Chondrocyte (in vitro differentiated cells): ENCODE measurements at places on chromosomes 12 and 14. TPM values are rescaled to one million over a fixed set of nuclear protein-coding genes. Genes with fewer than 3 reads are reported as not detected.

DNA sequence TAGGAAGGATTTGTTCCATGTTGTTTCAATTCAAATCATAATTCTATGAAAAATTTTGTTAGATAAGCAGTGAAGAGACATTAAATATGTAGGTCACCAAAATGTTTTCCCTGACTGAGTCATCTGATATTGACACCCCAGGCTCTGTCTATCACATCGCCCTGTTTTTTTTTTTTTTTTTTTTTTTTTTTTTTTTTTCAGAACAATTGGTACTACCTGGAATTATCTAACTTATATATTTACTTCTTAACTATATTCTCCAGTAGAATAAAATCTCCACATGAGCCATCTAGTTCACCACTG is 97.8 kb upstream of the KRAS start:
- H3K36me3 ChIP-seq, result no peaks in the 10 kb centered on the region
- DNase-seq, result no peak
- H3K4me1 ChIP-seq, result peaks cover 18% of the 10 kb centered on the region
- H3K27me3 ChIP-seq, result no peaks in the 10 kb centered on the region
- H3K4me3 ChIP-seq, result no peak overlapping the region

DNA sequence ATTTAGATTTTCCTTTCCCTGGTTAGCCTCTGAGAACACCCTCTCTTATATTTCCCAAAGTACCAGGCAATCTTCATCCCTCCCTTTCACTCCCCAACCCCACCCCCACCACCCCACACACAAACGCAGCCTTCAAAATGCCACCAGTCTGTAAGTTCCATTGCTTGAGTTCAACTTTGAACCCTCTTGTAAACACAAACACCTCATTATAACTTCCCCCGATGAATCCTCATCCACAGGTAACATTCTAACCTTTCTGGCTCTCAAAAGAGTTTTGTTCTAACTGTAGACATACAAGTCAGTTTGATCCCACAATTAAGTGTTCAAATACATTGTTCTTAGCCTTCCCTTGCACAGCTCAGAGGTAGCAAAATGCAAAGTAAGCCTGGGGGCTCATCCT is 199.4 kb upstream of the FOXN3 start:
- H3K4me3 ChIP-seq, result peak overlapping the region; percentile 84
- H3K4me1 ChIP-seq, result peaks cover 61% of the 10 kb centered on the region
- peak overlapping the region; percentile 93 for H3K27ac ChIP-seq
- H3K36me3 ChIP-seq, result no peaks in the 10 kb centered on the region

- no peaks in the 10 kb centered on the region for H3K36me3 ChIP-seq
- H3K4me3 ChIP-seq, result no peak overlapping the region
- H3K27me3 ChIP-seq, result peaks cover 26% of the 10 kb centered on the region
- no peak for DNase-seq
- H3K27ac ChIP-seq, result no peak overlapping the region
- no peaks in the 10 kb centered on the region for H3K4me1 ChIP-seq
Observed at GRCh38 chr14:23672200-23672599, 36.0 kb downstream of the DHRS2 start.

- no peak overlapping the region for H3K27ac ChIP-seq
- peaks cover 3% of the 10 kb centered on the region for H3K36me3 ChIP-seq
- no peak for DNase-seq
Observed at GRCh38 chr12:76244300-76244699, 103.9 kb downstream of the BBS10 start.

DNA sequence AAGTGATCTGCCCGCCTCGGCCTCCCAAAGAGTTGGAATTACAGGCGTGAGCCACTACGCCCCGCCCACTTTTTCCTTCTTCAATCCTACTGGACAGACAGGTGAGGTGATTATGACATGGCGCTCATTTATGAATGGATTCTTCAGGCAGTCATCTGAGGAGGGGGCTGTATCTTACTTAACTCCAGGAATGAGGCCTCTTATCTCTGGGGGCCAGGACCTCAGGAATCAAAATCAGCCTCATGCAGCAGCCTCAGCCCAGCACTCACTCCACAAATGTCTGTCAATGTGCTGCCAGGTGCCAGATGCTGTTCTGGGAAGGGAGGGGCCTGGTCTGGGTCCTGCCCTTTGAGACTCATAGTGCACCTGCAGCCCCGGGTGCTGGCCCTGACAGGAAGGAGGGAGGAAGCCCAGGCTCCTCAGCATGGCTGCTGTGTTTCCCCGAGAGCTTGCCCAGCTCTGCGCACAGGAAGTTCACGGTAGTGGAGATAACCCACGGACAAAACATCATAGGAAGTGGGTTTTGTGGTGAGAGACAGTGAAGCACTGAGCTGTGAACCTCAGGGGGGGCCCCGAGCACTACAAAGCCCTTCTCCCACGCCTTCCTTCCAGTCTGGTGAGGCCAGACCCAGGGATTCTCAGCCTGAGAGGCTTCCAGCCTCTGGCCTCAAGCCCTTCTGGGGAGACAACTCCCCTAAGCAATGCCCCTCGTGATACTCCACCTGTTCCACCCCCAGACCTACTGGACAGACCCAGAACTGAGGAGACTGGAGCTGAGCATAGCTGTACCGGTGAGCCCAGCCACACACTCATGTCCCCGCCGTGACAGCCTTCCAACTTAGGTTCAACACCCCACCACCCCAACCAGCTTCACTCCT is 22.3 kb downstream of the GALNT6 start:
- no peaks in the 10 kb centered on the region for H3K27me3 ChIP-seq
- peaks cover 26% of the 10 kb centered on the region for H3K4me1 ChIP-seq
- no peaks in the 10 kb centered on the region for H3K36me3 ChIP-seq

DNA sequence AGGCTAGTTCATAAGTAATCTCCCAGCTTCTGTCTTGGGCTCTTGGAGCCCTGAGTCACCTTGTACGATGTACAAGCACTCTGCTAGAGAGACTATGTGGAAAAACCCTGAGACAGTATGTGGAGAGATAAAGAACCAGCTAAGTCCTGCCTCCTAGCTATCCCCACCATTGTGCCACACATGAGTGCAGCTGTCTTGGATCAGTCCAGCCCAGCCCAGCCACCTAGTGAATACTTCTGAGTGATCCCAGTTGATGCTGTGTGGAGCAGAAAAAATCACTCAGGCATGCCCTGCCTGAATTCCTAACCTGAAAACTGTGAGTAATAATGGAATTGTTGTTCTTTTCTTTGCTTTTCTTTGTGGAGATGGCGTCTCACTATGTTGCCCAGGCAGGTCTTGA is 5.1 kb upstream of the SERPINA6 start:
- no peak for DNase-seq
- peaks cover 2% of the 10 kb centered on the region for H3K4me1 ChIP-seq
- no peak overlapping the region for H3K4me3 ChIP-seq

DNA sequence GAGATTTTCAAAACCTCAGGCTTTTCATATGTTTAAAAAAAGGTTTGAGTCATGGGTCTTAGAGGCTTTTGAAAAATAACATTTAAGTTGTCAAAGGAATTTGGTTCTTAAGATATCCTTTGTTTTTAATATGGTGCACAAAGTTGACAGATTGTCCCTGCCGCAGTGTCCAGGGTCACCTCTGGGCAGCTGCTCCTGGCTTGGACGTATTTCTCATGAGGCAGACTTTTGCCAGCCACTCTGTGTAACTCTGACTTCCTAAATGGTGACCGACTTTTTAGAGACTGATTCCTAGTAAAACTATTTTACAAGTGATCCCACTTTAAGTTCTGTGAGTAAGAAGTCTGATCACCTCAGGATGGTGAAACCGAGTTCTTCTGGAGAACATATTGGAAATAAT is 27.5 kb downstream of the XRCC3 start:
- peak; percentile 2 for DNase-seq
- H3K4me1 ChIP-seq, result peaks cover 42% of the 10 kb centered on the region
- H3K27ac ChIP-seq, result peak overlapping the region; percentile 89
- H3K4me3 ChIP-seq, result no peak overlapping the region
- H3K27me3 ChIP-seq, result no peaks in the 10 kb centered on the region

CLIP1 gene
- 74.1 to 101 TPM (median 94.7 TPM) in 3 replicates for total RNA-seq

DNA sequence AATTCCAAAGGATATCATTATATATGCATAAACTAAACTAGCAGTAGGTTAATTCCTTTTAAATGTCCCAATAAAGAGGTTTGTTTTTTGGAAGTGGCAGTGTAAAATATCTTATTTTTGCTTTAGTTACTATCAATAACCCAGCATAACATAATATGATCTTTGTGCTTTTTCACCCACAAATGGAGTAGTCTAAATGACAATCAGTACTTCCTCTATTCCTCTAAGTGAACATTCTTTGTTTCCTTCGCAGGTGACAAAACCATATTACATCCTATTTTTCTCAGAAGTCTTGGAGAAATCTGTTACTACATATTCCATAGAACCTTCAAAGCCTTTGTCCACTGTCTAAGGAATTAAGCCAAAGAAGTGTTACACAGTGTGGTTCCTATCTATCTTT is 62.5 kb downstream of the MED13L start:
- H3K27me3 ChIP-seq, result no peaks in the 10 kb centered on the region
- no peaks in the 10 kb centered on the region for H3K36me3 ChIP-seq
- no peak for DNase-seq
- H3K4me1 ChIP-seq, result peaks cover 71% of the 10 kb centered on the region

DNA sequence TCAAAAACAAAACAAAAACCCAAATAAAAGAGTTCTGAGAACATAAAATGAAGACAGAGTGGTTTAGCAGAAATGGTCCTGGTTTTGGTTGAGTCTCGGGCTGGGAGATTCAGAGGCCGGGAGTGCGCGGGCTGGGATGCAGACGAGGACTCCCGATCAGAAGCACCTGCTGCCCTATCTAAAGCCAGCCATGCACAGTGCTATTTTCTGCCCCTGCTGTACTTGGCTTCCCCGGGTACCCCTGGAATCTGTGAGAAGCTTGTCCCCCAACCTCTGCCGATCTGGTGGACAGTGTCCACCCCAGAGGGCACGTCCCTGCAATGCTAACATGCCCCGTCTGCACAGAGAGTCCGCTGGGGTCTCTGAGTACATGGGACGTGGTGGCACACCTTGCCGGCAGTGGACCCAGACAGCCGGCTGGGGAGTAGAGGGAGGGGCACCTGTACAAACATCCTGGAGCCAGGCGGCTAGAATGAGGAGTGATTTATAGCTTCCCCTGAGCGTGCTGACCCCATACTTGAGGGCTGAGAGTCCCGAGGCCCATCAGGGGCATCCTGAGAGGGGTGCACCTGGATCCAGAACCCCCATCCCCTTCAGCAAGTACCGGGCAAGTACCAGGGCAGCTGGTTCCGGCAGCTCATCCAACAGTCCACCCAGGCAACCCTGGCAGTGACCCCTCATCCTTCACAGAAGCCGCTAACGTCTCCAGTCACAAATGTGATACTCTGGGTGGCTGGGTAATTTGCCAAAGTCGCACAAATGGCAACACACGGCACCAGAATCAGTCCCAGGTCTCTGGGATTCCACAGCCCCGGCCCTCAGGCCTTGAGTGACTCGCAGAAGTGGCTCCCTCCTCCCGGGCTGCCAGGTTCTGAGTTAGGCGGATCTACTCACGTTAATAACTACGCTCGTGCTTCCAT is 37.1 kb downstream of the CHGA start:
- no peak overlapping the region for H3K27ac ChIP-seq
- peaks cover 4% of the 10 kb centered on the region for H3K36me3 ChIP-seq
- peak; percentile 75 for DNase-seq
- no peaks in the 10 kb centered on the region for H3K27me3 ChIP-seq
- H3K4me1 ChIP-seq, result peaks cover 12% of the 10 kb centered on the region
- no peak overlapping the region for H3K4me3 ChIP-seq
